ENCODE measurements at places on chromosomes 3 and 15. TPM values are rescaled to one million over a fixed set of nuclear protein-coding genes. Genes with fewer than 3 reads are reported as not detected.

DNA sequence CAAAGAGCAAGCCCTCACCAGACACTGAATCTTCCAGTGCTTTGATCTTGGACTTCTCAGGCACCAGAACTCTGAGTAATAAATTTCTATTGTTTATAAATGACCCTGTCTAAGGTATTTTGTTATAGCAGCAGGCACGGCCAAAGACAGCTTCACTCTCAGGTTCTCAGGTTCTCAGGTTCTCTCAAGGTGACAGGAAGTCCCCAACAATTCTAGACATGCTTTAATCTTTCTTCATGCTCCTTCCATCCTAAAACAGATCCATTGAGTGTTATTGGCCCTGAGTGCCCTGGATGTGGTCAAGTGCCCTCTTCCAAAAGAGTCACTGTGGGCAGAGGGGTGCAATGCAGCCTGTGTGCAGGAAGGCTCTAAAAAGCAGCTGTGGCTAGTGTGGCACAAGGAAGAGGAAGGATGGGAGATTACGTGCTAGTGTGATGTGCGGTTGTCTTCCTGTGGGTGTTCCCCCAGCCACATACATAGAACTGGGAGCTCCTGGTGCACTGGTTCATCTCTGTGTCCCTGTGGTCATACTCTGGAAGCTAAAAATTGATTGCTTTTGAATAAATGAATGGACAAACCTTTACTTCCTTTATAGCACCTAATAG lies 11.0 kb upstream of the RAB7A start:
- DNase-seq: no peak

CD96 gene
- total RNA-seq: 9.5 TPM

DNA sequence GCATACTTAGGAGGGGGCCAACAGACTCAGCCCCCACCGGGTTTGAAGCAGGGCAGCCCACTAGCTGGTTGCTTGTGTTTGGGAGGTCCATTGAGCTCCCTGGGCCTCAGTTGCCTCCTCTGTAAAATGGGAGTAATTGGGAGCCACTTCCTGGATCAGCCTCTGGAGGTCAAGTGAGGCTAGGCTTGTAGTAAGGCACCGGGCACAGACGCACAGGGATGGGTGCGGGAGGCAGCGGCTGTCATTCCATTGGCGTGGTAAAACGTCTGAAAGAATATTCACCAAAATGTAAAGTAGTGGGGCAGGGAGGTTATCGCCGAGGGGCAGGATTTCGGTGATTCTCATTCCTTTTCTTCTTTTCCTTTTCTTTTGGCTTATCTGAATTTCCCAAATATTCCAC lies 64.6 kb downstream of the TLE3 start:
- no peak for DNase-seq

DNA sequence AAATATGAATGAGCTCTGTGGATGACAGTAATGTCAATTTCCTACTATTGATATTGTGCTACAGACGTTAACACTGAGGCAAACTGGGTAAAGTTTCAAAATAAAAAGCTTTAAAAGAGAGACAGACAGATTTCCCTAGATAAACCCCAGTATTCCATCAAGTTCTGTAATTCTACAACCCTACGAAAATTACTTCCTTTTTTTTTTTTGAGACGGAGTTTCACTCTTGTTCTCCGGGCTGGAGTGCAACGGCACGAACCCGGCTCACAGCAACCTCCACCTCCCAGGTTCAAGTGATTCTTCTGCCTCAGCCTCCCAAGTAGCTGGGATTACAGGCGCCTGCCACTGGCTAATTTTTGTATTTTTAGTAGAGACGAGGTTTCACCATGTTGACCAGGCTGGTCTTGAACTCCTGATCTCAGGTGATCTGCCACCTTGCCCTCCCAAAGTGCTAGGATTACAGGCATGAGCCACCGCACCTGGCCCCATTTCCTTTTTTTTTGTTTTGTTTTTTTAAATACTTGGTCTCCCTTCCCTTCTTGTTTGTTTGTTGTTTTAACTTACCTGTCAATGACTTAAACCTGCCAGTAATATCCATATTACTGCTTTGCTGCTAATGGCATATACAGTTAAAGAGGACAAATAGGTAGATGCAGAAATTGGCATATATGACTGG lies 57.2 kb downstream of the CBLB start:
- no peak for DNase-seq

HRG gene
- 0.35 TPM for total RNA-seq

- peak; percentile 53 for DNase-seq
Measured at GRCh38 chr15:90910441-90911301, 7.6 kb downstream of the MAN2A2 start.

- DNase-seq: no peak
Measured at GRCh38 chr15:101086394-101087171, 165.3 kb downstream of the CHSY1 start.

GRCh38 chr3:88595026-88595425 lies 445.3 kb downstream of the C3orf38 start:
- no peak for DNase-seq

DNA sequence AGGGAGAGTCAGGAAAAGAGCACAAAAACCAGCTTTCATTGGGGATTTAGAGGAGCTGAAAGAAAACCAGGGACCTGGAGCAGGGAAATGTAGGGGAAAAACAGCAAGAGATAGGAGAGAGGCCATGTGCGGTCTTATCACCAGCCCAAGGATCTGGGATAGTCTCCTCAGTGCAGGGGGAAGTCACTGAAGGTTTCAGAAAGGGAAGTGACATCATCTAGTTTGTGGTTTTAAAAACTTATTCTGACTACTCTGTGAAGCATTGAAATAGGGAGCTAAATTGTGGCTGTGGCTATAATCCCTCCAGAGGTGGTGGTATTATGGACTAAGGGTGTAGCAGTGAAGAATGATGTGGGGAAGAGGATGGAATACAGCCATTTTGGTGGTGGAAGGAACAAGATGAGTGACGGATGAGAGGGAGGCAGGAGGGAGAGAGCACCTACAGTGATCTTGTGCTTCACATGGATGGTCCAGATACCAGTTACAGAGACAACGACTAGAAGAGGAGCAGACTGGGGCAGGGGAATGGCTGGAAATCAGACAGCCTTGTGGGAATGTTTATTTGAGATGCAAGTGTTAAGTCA lies 72.7 kb downstream of the HMG20A start:
- no peak for DNase-seq

SRGAP3 gene
- 24.3 TPM for total RNA-seq

GRCh38 chr15:73712107-73712506 lies 27.9 kb downstream of the CD276 start:
- DNase-seq: no peak

CMTM7 gene
- total RNA-seq: 38.2 TPM
